Adipocyte (in vitro differentiated cells): ENCODE measurements at places on chromosomes 5 and 9.

DNA sequence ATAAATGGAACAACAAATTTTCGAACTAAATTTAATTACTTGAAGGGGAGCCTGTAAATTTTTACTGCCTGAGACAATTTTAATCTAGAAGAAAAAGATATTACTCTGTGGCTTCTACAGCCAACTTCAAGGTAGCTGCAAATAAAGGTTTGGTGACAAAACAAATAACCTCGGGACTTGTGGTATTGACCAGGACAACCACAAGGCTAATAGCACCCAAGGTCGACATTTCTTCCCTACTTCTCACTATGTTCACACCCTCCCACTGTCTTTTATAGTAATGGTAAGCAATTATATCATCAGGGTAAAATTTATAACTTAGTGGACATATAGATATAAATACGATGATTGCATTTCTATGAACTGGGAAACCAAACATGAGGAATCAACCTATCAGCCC lies 67.9 kb upstream of the SPINK5 start:
- no peak for DNase-seq

- peak; percentile 55 for DNase-seq
Measured at GRCh38 chr9:27227192-27227591, 69.8 kb downstream of the EQTN start.

- DNase-seq, result no peak
Measured at GRCh38 chr9:85040821-85041465, 371.4 kb downstream of the NTRK2 start.

DNA sequence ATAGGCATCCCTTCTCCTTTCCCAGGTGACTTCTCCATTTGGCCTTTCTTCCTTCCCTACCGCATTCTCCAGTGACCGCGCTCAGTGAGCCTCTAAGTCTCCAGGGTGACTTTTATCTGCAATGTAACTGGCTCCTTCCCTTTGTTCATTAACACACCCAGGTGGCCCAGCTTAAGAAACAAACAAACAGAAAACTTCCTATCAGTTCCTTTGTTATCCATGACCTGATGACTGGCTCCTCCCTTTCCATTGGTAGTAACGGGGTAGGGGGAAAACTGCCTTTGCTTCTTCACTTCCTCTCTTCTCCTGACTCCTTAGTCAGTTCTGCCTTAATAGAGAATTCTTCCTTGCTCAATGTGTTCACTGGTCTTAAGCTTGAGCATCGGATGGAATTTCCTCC lies 7.0 kb upstream of the SH3GL2 start:
- DNase-seq, result no peak

DNA sequence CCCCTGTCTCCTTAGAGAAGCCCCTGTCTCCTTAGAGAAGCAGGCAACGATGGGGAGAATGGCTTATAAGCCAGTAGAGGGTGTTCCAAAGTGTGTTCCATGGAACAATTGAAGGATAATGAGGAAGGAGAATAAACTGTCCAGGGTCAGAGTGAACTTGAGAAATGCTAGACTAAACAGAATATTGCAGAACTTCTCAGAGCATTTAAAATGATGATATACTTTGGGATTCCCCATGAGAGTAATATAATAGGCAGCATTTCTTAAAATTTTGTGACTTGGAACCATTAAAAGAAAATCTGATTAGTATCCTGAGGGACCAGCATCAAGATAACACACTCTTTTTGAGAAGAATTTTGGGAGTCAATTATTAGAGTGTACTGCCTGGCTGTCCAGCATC lies 116.8 kb downstream of the PBX3 start:
- DNase-seq, result no peak

- DNase-seq, result no peak
Measured at GRCh38 chr9:123686131-123686828, 243.6 kb downstream of the DENND1A start.

GRCh38 chr5:147836439-147836838 lies 5.0 kb upstream of the SPINK1 start:
- peak; percentile 11 for DNase-seq

- peak; percentile 68 for DNase-seq
Measured at GRCh38 chr9:134738869-134739659, 97.5 kb downstream of the COL5A1 start.

- DNase-seq, result peak; percentile 27
Measured at GRCh38 chr5:79962575-79963222, 28.4 kb downstream of the MTX3 start.

DNA sequence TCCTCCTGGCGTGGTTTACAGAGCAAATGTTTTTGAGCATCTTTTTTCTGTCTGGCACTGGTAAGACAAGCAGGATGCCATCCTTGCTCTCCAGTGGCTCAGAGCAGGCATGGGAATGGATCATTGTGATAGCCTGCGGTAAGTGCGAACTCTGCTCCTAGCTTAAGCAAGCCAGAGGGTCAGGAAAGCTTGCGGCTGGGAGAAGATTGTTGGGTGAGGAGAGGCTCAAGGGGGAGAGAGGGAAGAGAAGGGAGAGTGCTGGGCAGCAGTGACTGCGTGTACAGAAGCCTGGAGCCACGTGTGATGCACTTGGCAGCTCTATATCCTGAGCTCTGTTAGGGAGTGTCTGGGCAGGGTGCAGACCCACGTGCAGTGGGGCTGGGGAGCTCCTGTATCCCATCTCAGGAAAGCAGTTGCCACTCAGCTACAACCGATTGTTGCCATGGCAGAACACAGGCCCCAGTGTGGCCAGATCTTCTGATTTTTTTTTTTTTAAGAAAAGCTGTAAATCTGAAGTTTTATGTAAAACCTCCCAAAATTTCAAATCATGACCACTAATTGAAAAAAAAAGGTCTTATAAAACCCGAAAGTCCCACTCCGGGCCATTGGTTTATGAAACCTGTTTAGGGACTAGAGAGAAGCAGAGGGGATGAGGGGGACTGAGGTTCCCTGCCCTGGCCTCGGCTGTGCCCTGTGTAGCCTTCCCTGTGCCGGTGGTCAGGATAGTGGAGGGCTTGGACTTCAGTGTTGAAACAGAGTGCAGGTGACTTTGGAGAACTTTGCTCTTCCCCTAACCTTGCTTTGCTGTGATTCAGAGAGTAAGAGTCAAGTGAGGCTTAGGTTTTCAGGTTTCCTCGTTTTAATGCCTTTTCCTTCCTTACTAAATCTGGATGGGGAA lies 67.3 kb downstream of the ZNF618 start:
- DNase-seq, result no peak

- peak; percentile 70 for DNase-seq
Measured at GRCh38 chr5:92907938-92908606, 672.9 kb downstream of the NR2F1-AS1 start.

GRCh38 chr5:166582416-166582815 lies 1709.0 kb upstream of the WWC1 start:
- DNase-seq, result no peak

DNA sequence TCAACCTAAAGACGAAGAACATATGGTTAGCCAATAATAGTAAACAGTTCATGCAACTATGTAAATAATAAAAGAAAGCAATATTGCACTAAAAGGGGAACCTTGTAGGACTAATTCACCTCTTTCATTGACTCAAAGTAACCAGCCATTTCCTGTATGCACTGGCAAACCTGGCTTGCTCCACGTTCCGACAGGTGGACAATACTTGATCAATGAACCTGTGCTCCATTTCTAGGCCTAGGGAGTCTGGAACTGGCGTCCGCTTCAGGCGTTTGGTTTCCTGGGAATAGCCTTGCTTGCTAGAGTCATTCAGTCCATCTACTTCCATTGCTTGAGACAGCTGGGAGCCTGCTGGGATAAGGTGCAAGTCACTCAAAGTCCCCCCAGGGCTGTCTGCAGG lies 41.6 kb downstream of the PTAR1 start:
- no peak for DNase-seq

DNA sequence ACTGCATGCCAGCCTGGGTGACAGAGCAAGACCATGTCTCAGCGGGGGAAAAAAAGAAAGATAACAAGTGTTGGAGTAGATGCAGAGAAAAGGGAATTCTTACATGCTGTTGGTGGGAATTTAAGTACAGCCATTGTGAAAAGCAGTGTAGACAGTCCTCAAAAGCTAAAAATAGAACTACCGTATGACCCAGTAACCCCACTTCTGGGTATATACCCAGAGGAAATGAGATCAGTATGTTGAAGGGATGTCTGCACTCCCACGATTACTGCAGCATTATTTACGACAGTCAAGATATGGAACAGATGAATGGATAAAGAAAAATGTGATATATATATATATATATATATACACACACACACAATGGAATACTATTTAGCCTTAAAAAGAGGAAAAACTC lies 225.3 kb upstream of the SLC24A2 start:
- no peak for DNase-seq

- peak; percentile 90 for DNase-seq
Measured at GRCh38 chr9:98080326-98080725, 23.8 kb downstream of the NANS start.

- no peak for DNase-seq
Measured at GRCh38 chr5:91106842-91107511, 276.1 kb downstream of the ARRDC3 start.

DNA sequence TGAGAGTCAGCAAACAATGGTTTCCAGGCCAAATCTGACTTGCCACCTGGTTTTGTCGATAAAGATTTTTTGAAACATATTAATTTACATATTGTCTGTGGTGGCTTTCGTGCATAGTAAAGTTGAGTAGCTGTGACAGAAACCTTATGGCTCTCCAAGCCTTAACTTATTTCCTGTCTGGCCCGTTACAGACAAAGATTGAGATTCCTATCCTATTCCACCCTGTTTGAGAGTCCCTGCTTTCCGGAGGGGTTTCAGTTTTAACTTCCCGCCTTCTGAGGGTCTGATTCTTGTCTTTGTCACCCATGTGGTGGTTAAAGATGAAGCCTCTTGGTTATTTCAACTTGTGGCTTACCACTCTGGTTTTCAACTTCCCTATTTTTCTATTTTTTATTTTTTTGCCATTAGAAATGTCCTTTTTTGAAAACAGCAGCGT lies 11.4 kb downstream of the OTULIN start:
- no peak for DNase-seq

DNA sequence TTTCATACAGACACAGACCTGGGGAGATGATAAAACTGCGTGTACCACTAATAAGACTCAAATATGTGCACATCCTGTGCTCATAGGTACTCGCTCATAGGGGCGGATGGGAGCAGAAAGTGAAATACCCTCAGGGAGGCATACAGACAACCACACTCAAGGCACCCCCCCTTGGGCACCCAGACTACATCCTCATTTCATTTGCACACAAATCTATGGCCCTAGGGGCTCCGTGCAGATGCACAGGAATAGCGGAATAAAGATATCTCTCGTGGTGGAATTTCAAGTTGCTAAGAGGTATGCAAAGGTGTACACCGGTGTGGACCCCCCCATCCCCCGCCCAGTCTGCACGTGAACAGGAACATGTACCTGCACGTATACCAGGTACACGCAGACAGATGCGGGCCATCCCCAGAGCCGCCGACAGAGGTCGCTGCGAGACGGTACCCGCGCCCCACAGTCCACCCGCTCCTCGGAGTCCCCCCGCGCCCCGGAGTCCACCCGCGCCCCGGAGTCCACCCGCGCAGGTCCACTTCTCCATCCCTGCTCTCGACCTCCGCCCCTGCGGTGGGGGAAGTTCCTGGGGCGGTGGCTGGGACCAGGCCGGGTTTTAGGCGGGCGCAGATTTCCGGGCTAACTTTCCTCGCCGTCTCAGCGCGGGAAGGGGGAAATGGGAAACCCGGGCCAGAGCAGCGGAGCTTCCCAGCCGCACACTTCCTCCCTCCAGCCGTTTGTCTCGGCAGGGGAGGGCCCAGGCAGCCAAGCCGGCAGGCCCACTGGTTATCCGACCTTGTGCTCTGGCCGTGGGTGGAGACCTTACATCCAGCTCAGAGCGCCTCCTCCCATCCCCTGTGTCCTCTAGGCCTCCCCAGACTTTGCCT lies 1.0 kb upstream of the IL12B start:
- DNase-seq, result peak; percentile 72

- no peak for DNase-seq
Measured at GRCh38 chr5:171697221-171698102, 88.2 kb upstream of the SMIM23 start.

DNA sequence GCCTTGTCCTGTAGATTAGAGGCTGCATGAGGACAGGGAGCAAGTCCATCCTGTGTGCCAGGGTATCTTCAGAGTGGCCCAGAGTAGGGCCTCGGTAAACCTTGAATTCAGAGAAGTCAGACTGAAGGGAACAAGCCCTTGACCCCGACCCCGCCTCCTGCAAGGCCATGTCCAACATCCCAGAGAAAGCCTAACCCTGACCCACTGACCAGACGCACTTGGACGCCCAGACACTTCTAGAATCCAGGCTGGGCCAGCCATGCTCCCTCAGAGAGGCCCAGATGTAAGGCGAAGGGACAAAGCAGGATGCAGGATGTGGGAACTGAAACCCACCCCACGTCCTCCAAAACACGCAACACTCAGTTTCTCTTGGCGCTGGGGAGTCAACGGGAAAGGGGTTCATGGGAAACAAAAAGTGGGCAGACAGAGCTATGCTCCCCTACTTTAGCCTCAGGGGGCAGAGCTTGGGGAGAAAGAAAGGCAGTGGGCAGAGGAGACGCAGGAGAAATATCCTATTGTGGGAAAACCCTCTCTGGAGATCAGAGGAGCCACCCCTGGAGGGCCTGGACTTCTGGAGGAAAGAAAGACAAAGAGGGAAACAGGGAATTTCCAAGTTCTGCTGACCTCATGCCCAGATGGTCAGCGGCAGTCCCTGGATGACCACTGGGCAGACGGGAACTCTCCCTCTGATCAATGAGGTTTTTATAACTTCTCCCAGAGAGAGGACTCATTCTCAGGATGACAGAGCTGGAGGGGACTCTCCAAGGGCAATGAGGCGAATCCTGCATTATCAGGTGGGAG lies 13.0 kb downstream of the TNIP1 start:
- DNase-seq, result no peak

DNA sequence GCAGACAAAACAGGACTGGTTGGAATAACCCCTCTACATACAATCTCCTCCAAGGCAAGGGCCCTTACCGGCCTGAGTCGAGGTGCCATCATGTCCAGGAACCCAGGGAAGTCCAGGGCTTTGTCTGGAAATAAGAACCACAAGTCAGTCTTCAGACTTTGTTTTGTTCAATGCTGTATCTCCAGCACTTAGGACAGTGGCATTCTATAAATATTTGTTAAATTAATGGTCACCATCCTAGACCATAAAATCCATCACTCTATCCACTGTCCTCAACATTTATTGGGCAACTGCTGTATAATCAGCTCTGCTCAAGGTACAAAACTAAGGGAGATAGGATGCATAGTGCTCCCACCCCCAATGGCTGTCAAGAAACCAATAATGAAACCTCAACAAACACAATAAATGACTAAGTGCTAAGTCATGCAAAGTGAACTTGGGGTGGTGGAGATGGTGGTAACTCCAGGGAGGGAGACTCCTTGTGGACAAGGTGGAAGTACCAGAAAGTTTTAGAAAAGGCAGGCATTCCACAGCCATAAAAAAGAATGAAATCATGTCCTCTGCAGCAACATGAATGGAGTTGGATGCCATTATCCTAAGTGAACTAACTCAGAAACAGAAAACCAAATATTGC lies 5.0 kb downstream of the RELL2 start:
- DNase-seq, result peak; percentile 30
